ENCODE measurements at places on chromosomes 16 and 17. TPM values are rescaled to one million over a fixed set of nuclear protein-coding genes. Genes with fewer than 3 reads are reported as not detected.
A peak's percentile ranks its signal among the peaks of the same experiment; 100 is the strongest.

DNA sequence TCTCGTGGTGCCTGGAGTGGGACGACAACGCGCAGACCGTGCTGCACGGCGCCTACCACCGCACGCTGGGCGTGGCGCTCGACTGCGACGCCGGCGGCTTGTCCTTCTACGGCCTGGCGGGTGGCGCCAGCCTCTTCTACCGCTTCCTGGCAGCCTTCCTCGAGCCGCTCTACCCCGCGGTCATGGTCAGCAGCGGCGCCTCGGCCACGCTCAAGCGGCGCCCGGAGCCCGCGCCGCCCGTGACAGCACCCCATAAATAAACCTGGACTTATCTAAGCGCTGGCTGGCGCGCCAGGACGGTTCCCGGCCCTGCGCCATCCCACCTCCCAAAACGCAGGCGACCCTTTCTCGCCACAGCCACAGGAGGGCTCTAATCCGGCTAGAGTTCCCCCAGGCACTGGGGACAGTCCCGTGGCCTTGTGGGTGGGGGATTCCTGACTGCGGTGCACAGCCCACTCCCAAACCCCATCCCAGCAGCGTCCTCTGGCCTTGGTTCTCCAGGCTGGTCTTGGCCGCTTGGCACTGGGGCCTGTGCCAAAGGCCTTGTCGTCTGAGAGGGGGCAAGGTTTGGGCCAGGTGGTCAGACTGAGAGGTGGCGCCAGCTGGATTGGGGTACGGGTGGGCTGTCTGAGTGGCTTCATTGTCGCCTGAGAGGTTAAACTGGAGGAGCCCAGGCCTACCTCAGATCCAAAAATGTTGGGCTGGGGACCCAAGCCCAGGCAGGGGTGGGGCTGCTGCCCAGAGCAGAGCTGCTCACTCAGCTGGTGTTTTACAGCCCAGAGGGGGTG is 10.1 kb upstream of the SLC16A5 start:
- DNase-seq, result peak; percentile 90

The HAP1 gene
- total RNA-seq, result not detected

GRCh38 chr16:79707876-79708275 is 107.3 kb upstream of the MAF start:
- DNase-seq, result peak; percentile 81

The LRRC46 gene
- 0.19 TPM for total RNA-seq

The SOX9 gene
- 10.9 TPM for total RNA-seq

GRCh38 chr17:15912416-15912955 is 32.4 kb upstream of the ADORA2B start:
- DNase-seq, result no peak

- no peak for DNase-seq
These were observed 27.5 kb downstream of the KIFC3 start for GRCh38 chr16:57774705-57775285.
